ENCODE measurements at places on chromosomes 1 and 21.

DNA sequence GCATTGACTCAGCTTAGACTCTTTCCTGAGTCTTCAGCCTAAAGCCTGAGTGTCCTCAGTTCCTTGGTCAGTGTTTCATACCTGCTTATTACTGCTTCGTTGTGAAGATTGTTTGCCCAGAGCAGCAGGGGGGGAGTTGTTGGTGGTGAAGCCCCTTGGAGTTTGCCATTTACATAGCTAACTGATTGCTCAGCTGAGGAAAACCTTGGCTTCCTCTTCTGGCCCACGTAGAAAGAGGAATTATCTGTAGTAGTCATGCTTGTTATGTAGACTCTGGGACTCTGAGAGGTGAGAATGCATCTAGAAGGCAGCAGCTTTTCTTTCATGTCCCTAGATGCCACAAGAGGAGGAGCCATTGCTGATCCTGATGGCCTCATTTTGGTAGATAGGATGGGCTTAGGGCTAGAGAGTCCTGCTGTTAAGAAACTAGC, 125.9 kb downstream of the MAST2 start:
- DNase-seq = no peak

DNA sequence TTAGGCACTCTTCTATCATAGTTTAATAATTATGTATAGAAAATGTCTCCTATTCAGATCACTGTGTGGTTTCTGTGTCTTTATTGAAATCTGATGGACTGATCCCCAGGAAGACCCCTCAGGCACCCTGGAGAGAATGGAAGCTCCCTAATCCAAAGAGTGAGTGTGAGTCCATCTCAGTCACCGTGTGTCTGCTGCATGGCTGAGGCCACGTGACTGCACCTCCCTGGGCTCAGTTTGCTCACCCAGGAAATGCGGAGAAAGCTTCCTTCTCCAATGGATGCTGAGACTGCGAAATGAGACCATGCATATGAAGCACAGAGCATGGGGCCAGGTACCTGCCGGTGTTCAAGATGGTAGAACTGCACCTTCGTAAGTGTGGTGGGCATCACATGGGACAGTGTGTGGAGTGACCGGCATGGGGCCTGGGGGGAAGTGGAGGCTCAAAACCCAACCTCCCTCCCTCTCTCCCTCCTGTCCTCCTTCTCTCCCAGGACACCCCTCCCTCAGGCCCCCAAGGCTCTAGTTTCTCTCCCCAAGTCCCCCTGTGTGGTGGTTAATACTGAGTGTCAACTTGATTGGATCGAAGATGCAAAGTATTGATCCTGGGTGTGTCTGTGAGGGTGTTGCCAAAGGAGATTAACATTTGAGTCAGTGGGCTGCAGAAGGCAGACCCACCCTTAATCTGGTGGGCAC, 557.5 kb downstream of the PTPRU start:
- no peak for DNase-seq

- peak; percentile 44 for DNase-seq
These were observed 2.0 kb upstream of the ATF3 start for GRCh38 chr1:212606395-212607205.

- DNase-seq = no peak
These were observed 241.6 kb downstream of the LMX1A start for GRCh38 chr1:165114889-165115285.

- DNase-seq = no peak
These were observed 26.5 kb upstream of the VAV3 start for GRCh38 chr1:107991371-107992066.

GRCh38 chr21:10639123-10639522, 117.7 kb downstream of the TPTE start:
- no peak for DNase-seq

GRCh38 chr1:47919113-47919833, 77.9 kb downstream of the TRABD2B start:
- no peak for DNase-seq

GRCh38 chr1:175866776-175867175, 123.4 kb upstream of the TNR start:
- no peak for DNase-seq

- no peak for DNase-seq
These were observed 13.3 kb upstream of the CD101 start for GRCh38 chr1:116988248-116988647.

- no peak for DNase-seq
These were observed 18.8 kb downstream of the EIF2D start for GRCh38 chr1:206593351-206593925.

DNA sequence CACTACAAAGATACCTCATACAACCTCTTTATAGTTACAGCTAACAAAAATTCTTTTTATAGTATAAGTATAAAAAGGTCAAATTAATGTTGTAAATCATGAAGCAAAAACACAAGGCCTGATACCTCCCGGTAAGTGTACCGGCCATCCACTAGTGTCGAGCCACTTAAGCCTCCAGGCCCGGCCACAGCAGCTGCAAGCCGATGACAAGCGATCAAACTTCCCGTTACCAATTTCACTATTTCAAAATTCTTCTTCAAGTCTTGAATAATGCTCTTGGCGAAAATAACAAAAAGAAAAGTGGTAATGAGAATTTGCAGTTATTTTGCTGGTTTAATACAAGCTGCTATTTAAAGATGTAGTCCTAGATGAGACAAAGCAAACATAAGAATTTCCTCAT, 67.6 kb downstream of the USP24 start:
- no peak for DNase-seq

- no peak for DNase-seq
These were observed 135.1 kb downstream of the AK5 start for GRCh38 chr1:77416692-77417450.

DNA sequence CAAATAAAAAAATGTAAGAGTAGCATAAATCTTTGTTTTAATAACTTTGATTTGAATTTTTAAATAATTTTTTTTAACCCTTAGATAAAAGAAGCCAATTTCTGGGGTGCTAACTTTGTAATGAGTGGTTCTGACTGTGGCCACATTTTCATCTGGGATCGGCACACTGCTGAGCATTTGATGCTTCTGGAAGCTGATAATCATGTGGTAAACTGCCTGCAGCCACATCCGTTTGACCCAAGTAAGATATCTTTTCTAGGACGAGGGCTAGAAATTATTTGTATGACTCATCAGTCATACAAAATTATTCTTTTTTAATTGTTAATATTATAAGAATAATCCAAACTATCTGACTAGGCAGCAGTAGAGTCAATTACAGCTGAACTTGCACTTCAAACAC, 71.2 kb downstream of the GPR161 start:
- no peak for DNase-seq

GRCh38 chr21:31592963-31593560, 66.4 kb upstream of the SOD1 start:
- DNase-seq = no peak

- no peak for DNase-seq
These were observed 35.2 kb downstream of the RAP1A start for GRCh38 chr1:111654839-111655238.

DNA sequence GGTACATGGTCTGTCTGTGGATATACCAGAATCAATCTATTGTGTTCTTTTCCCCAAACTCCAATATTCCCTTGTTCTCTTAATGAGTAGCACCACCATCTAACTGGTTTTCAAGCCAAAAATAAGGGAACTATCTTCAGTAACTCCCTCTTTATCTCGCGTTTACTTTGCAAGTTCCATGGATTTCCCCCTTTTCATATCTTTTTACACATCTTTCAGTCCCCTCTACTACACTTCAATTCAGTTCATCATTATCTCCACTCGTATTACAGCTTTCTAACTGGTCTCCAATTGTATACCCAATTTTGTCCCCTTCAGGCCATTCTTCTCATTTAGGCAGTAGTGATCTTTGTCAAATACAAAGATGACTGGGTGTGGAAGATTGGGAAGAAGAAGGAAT, 4.1 kb upstream of the TMCO1 start:
- no peak for DNase-seq

DNA sequence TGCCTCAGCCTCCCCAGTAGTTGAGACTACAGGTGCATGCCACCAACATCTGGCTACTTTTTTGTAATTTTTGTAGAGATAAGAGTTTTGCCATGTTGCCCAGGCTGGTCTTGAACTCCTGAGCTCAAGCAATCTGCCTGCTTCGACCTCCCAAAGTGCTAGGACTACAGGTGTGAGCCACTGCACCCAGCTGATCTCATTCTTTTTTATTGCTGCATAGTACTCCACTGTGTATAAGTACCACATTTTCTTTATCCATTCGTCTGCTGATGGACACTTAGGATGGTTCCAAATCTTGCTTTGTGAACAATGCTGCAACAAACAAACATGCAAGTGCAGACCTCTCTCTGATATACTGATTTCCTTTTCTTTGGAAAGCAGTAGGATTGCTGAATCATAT, 59.5 kb downstream of the UROD start:
- no peak for DNase-seq

DNA sequence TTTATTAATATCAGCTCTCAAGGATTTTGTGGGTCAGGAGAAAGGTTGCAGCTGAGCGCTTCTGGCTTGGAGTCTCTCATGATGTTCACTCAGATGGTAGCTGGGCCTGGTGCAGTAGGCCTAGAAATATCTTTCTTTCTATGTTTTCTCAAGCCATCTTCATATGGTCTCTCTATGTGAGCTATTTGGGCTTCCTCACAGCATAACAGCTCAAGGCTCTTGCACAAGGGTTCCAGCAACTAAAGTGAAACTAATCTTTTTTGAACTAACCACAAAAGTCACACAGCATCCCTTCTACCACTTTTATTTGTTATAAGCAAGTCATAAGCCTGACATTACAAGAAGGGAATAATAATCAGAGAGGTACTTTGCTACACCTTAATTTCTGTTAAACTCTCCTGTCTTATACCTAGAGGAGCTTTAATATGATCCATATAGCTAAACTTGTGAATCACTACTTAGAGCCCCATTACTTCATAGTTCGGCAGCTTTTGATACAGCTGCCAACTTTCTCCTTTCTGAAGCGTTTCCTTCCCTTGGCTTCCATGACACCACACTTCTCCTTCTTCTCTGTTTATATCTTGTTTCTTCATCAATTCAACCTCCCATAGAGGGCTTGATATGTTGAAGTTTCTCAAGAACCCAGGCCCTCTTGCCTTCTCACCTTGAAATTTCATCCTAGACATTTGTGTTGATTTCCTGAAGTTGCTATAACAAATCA, 720.2 kb downstream of the LTN1 start:
- no peak for DNase-seq

GRCh38 chr1:16617778-16618580, 4.6 kb upstream of the NBPF1 start:
- DNase-seq = no peak

- no peak for DNase-seq
These were observed 28.8 kb upstream of the PPP2R5A start for GRCh38 chr1:212256369-212256768.

DNA sequence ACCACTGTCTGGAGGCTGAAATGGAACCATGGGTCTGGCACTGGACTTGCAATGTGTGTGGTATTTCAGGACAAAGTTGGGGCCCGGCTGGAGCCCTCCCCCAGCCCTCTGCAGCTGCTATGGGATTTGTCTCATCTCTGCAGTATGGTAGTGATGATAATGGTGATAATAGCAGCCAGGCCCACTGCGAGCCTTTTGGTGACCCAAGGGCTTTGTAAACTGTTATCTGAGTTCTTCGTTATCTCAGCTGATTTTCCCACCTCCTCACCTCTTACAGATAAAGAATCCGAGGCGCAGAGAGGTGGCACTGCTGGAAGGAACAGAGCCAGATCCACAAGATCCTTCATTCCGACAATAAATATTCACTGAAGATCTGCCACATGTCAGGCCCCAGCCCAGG, 11.7 kb upstream of the WNT4 start:
- DNase-seq = no peak

GRCh38 chr1:7501723-7502603, 269.1 kb upstream of the VAMP3 start:
- DNase-seq = no peak

DNA sequence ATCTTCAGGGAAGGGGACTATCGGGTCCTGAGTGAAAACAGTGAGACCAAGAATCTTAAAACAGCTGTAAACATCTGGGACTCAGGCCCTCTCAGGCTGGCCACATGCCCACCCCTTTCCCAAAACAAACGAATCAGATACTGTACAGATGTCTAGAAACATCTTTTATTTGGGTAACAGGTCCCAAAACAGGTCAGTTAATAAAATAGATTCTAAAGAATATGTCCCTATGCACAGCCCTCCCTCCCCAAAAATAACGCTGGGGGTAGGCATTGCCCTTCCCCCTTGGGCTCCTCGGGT, 499 bp upstream of the CRTC2 start:
- no peak for DNase-seq

- DNase-seq = no peak
These were observed 7.0 kb upstream of the POFUT2 start for GRCh38 chr21:45294509-45295291.

GRCh38 chr21:39036581-39036980, 146.7 kb downstream of the PSMG1 start:
- no peak for DNase-seq
